ENCODE measurements at places on chromosomes 13 and 19. TPM values are rescaled to one million over a fixed set of nuclear protein-coding genes. Genes with fewer than 3 reads are reported as not detected.

DNA sequence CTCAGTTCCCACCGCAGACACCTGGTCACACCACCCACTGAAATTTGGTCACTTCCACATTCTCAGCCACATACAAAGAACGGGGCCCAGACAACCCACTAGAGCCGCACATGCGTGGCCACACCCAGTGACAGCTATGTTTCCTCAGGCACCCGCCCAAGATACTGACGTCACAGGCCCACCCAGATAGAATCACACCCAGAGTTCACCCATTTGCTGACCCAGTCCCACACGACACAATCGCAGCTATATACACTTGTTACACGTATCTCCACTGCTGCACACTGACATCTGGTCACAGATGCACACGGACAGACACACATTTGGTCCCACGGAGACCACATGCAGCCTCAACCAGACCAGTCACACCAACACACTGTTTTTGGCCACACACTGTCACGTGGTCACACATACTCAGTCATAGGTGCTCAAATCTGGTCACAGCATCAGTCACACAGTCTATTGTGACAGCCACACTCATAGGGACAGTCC, 2.9 kb downstream of the NUMBL start:
- DNase-seq = peak; percentile 88

DNA sequence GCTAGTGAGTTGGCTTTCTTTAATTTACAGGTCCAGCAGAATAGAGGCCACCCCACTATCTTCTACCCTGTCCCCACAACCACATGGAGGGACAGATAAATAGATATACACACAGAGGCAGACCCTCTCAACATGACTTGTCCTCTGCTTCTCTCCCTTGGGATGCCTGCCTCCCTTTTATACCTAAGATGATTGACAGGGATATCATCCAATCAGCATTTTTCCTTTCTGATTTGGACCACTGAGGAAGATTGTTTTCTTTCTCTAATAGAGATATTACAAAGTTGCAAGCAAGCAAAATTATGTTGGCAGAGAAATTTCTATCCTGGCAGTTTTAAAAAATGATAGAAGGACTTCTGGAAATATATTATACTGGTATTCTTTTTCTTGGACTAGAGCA, 35.8 kb downstream of the STOML3 start:
- no peak for DNase-seq

DNA sequence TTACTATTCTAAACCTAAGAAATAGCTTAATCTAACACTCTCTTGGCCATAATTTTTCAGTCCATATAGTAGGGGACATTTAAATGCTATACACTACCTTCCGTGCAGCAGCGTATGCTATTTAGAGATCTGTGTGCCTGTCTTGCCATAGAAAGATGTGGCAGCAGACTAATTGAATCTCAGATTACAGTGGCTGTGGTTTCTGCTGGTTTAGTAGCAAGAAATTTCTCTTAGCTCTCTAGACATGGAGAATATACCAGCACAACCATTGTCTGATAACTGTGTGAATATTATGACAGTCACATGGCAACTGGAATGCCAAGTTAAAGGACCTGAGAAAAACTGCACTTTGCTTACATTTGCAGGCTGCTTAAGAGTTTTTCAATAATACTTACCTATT, 672.4 kb upstream of the MIR17HG start:
- no peak for DNase-seq

Gene SYNE4
- total RNA-seq = 0.89 TPM

DNA sequence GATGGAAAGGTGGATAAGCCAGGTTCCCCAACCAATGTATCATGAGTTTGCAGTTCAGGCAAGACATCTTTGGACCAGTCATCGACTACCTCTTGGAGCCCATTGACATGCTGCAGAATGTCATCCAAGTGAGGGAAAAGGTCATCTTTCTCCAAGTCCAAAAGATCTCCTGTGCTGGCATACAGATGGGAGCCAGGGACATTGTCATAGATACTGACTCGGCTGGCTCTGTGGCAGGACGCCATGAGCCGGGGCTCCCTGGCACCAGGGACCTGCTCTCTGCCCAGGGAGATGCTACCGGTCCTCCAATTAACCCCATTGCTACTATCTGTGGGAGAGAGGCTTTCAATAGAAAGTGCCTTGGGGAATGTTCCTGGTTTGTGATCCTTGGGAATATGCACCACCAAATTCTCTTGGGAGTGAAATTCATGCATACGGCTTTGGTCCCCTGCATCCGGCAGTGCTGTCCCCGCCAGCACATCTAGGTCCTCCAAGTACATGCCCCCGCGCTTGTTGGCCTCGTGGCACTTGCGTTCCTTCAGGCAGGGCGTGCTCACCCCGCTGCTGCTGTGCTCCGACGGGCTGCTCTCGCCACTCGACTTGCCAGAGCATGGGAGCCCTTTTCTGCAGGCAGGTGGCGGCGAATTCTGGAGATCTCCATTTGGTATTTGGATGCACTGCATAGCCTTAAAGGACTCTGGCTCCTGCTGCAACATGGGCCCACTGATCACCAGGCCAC, 113.0 kb downstream of the KL start:
- no peak for DNase-seq

DNA sequence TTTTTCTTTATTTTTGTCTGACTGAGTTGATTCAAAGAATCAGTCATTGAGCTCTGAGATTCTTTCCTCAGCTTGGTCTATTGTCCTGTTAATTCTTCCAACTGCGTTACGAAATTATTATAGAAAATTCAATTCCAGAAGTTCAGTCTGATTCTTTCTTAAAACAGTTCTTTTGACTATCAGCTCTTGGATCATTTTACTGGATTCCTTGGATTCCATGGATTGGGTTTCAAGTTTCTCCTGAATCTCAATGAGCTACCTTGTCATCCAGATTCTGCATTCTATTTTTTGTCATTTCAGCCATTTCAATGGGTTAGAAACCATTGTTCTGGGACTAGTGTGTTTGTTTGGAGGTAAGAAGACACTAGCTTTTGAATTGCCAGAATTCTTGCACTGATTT, 169.3 kb downstream of the PCDH20 start:
- no peak for DNase-seq

DNA sequence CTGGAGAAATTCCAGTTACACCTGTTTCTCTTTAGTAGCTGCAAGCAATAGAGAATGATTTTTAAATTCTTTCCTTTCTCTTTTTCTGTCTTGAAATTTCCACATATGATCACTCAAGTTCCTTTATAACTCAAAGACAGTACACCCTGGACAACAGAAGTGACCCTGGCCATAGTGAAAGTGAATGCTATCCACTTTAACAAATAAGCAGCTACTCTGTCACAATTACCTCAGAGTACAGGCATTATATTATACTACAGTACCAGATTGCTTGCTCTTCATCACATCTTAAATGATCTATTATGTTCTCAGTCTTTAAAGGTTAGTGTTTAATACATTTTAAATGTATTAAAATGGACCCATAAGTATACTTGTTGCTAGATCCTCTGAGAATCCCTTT, 136.2 kb downstream of the KLF12 start:
- no peak for DNase-seq

- no peak for DNase-seq
Observed at GRCh38 chr19:42290523-42291434, 11.2 kb upstream of the PRR19 start.

- DNase-seq = no peak
Observed at GRCh38 chr13:34161931-34162543, 344.1 kb downstream of the RFC3 start.

Gene CNMD
- not detected for total RNA-seq

GRCh38 chr19:5309438-5310204, 31.0 kb downstream of the PTPRS start:
- no peak for DNase-seq

DNA sequence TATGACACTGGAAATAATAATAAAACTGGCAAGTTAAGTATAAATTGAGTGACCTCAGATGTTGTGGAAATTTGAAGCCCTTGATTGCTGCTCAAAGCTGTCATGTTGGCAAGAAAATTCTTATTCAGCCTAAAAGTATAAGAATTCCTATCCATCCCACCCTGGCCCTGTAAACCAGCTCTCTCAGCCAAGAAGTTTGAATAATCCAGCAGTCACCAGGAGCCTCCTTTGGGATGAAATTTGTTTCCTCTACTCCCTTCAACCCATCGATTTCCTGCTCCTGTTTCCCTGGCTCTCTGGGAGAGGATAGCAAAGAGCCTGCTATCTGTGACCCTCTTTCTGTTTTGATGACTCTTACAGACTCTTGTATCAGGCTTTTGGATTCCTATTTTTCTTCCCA, 169.3 kb downstream of the LHFPL6 start:
- no peak for DNase-seq

- DNase-seq = peak; percentile 49
Observed at GRCh38 chr19:30535011-30535410, 162.8 kb downstream of the ZNF536 start.

GRCh38 chr13:73808318-73808717, 325.9 kb downstream of the KLF12 start:
- no peak for DNase-seq

- no peak for DNase-seq
Observed at GRCh38 chr19:56319991-56320390, 5.4 kb upstream of the ZSCAN5A start.

DNA sequence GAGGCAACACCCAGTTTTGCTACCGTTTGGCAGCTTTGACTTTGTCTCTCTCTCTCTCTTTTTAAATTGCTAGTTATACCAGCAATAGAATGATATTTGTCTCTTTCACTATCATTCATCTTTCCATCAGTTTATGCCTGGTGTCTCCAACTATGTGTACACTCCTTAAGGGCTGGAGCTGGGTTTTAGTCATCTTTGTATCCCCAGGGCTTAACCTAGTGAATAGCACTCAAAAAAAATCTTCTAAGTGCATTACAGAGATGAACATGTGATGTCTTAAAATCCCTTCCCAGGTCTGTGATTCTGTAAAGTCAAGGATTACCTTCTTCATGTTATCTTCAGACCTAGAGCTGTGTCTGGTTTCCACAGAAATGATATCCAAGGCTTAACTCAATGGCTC, 7.8 kb upstream of the UBL3 start:
- no peak for DNase-seq

DNA sequence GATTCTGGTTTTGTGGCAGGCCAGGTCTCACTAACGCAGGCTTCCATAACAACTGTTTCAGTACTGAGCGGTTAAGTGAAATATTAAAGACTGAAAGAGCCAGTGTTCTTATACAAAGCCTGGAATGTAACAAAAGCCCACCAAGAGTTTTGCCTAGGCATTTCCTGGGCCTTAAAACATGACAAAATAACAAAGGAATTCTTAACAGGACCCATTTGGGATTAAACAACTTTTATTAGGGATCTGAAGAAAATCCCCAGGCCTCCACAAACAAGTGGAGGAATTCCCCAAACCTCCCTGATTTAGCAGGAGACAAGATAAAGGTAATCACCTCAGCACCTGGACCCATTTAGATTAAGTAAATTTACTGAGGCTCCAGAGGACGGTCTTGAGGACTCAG, 799.7 kb upstream of the SPRY2 start:
- no peak for DNase-seq

Gene SGCG
- total RNA-seq = 1.0 TPM

DNA sequence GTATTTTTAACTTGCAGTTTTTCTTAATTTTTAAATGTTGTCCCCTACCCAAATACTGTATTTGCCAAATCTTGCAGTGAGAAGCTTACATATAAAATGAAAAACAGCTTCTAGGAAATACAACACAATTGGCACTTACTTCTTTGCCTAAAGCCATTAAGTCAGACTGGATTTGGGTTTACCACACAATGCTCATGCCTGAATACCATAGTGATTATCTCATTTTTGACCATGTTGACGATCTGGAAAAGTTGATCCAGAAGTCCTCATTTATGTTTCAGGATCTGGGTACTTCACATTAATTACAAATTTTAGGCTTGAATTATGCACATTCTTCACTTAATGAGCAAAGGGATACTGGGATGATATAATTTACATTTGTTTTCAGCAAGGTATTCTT, 2.4 kb downstream of the RNF6 start:
- no peak for DNase-seq

GRCh38 chr19:8630796-8631424, 477 bp downstream of the NFILZ start:
- DNase-seq = no peak
